ENCODE measurements at places on chromosomes 2 and 18.

GRCh38 chr18:74990563-74991081 is 218.3 kb downstream of the PTGR3 start:
- peak; percentile 19 for DNase-seq

DNA sequence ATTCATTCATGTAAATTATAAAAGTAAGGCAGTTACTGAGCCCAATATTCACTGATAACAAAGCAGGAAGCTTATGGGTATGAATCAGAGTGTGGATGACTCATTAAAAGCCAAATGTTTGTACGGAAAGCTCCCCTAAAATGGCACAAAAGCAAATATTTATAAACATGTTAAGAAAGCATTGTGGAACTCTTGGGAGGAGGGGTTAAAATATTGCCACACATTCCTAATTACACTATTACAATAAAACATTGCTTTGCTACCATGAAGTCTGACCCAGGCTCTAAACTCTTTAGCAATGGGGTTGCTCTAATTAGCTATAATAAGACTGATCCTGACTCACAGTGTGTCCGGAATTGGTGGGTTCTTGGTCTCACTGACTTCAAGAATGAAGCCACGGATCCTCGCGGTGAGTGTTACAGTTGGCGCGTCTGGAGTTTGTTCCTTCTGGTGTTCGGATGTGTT is 110.9 kb downstream of the NAB1 start:
- DNase-seq = peak; percentile 86

GRCh38 chr2:112821142-112821541 is 15.4 kb downstream of the IL1B start:
- no peak for DNase-seq

DNA sequence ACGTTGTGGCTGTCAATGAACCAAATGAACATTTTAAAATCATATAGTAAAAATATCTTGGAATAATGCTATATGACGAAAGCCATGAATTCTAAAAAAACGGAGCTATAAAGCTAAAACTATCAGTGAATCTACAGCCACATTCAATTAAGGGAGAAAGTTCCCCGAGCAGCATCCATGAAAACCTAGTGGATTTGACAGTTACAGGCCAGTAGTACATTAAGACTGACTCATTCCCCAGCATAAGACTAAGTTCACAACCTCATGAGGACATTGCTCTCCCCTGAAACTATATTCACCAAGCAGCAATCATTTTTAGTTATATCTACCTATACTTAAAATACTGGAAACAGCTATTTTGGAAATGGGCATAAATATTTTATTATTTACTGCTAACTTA is 36.6 kb downstream of the KIDINS220 start:
- no peak for DNase-seq

DNA sequence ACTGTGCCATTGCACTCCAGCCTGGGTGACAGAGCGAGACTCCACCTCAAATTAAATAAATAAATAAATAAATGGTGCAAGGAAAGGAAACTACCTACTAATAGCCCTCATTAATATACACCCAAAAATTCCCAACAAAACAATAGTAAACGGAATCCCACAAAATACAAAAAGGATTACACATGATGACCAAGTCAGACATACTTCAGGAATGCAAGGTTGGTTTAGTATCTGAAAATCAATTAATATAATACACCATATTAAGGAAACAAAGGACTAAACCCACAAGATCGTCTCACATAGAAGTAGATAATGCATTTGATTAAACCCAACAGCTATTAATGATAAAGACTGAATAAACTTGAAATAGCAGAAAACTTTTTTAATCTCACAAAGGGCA is 307.4 kb downstream of the TGIF1 start:
- no peak for DNase-seq

DNA sequence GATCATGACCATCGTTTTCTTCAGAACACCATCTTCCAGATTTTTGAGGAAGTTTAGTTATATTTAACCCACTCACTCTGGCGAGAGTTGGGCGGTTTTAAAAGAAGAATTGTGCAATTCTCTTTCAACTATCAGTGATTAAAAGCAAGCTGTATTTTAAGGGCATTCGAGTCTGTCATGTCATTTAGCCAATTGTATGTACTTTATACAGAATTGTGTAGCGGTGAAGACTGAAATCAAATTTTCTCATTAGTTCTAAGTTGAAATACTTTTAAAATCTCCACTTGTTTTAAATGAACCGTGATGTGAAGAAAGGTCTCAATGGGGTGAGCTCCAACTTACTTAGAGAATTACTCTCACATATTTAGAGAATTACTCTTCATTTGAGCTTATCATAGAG is 214.6 kb upstream of the DTNA start:
- DNase-seq = no peak

- no peak for DNase-seq
These were observed 263.4 kb downstream of the NEDD4L start for GRCh38 chr18:58307441-58307840.

All from fibroblast of skin of right quadriceps (primary cell).